ENCODE measurements at places on chromosomes 5 and 9.

DNA sequence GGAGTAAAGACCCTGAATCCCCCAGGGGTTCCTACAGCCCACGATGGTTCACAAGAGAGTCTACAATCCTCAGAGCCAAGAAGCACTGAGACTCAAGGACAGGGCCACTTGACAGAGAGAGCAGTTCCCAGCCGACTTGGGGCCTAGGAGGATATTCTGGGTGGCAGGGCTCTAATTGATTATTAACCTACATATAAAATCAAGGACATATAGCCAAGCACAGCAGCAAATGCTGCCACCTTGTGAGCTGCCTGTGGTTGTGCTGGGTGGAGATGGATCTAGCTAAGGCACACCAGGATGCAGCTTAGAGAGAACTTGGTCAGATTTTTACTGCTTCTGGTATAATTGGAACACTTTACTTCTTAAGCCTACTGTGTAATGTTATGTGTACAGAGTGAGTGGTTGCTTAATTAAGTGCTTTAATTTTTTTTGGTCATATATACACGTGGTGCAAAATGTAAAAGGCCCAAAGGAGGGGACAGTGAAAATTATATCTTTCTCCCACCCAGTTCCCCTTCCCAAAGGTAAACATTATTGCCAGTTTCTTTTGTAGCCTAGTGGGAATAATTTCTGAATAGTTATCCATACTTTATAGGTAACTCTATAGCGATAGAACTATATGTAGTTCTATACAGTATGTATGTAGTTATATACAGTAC, 78.8 kb downstream of the F2RL2 start:
- no peak for DNase-seq

GRCh38 chr9:131943351-131943841, 136.3 kb downstream of the MED27 start:
- no peak for DNase-seq

GRCh38 chr5:65061974-65062353, 293.2 kb downstream of the CWC27 start:
- DNase-seq, result no peak

DNA sequence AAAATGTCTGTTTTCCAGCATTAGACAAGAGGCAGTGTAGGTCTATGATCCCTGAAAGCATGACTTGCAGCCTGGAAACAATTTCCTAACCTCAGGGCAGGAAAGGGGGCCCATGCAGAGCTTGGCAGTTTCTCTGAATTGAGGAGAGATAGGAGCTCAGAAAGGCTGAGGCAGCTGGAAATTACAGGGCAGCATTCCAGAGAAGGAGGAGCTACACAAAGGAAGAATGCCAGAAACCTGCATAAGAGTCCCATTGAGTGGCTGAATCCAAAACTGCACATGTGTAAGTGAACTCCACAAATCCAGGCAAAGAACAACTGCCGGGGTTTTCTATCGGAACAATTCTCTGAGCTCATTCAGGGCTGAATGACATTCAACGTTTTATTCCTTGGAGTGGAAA, 346.8 kb downstream of the PIK3R1 start:
- no peak for DNase-seq

DNA sequence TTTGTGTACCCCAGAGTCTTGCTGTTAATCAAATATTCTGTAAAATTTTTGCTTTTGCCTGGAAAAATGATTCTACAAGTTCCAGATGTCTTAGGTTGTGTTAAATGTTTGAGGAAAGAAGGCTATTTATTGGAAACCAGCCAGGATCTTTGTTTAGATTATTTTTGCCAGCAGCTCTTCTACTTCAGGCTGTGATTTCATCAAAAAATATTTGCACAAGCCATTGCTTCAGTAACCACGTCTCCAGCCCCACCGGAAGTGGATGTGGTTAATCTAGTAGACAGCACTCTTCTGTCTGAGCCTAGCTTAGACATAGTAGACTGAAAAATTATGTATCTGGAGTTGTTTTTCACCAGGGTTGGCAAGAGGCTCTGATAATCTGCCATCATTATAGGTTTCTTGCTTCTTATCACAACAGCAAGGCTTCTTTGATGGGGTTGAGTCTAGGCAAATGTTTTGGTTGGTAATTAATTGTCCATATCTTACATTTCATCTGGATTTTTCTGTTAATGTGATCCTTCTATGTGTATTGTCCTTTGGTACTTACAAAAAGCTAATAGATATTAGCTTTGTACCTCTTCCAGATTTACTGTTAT, 17.1 kb downstream of the KCTD16 start:
- DNase-seq, result peak; percentile 78

DNA sequence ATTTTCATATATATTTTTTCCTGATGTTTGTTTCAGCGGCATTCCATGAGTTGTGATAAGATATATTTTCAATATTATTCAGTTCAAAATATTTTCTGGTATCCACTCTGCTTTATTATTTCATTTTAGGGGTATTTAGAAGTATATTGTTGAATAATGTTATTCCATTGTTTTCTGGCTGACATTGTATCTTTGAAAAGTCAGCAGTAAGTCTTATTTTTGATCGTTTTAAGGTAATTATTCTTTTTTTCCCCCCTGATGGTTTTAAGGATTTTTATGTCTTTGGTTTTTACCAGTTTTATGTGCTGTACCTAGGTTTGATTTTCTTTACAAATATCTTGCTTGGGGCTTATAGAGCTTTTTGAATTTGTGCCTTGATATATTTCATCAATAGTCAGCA, 6.6 kb upstream of the GLRA1 start:
- no peak for DNase-seq

GRCh38 chr5:111932199-111932598, 175.2 kb upstream of the NREP start:
- DNase-seq, result no peak

GRCh38 chr9:127525401-127526188, 74.3 kb downstream of the LRSAM1 start:
- DNase-seq, result no peak

DNA sequence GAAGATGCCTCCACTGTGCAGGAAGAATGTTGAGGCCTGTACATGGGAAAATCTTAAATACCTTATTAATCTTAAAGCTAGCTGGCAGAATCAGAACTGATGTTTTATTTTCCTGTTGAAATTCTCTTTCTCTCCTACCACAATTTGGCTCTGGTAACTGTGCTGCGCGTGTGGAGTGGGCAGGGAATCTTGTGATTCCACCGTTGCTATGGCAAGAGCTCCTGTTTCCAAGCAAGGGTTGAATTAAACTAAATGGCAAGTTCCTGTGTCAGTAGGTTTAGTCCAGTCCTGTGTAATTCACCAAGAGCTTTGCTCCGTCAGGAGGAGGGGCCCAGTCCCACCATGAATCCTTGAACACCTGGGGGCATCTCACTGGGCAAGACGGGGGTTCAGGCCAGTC, 36.4 kb downstream of the NXNL2 start:
- no peak for DNase-seq

- no peak for DNase-seq
These were observed 128.6 kb downstream of the ISOC1 start for GRCh38 chr5:129223178-129223577.

DNA sequence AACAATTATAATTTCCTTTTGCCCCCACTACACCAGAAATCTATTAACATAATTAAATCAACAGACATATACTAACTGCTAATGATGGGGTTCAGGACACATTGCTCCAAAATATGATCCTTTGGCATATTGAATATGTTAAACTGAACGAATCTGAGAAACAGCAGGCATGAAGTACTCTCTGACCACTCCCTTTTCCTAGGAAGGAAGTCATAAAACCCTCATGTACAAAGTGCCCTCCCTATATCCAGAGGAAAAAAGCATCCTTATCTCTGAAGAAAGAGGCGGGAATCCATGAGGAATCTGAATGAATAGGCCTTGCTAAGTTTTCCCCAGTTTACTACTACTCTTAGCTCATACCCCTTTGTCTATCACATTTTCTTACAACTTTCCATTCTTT, 67.9 kb downstream of the ADAMTS6 start:
- DNase-seq, result no peak

GRCh38 chr5:134226441-134227192, 744 bp upstream of the PPP2CA start:
- no peak for DNase-seq

- DNase-seq, result no peak
These were observed 8.4 kb upstream of the RUSC2 start for GRCh38 chr9:35481347-35481975.

GRCh38 chr5:55159763-55160492, at the start of gene GPX8:
Gene GPX8 (plus strand): TSS chr5:55160171. CDS start chr5:55160193, 22 bp downstream.
- no peak for DNase-seq

DNA sequence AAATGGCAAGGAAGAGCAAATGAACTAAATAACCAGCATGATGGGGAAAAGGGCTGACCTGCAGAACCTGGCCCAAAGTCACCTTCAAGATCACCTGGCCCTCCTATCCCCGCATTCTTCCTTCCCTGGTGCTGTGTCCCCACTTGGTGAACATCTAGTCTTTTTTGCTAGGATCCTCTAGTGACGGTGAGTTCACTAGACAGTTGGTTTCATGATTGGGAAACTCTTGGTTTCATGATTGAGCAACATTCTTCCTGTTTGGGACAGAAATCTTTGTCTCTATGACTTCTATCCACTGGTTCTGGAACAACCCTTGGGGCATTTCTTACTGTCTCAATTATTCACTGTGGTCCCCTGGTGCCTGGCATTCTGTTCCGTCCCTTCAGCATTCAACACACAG, 50.2 kb upstream of the DAB2IP start:
- DNase-seq, result no peak

DNA sequence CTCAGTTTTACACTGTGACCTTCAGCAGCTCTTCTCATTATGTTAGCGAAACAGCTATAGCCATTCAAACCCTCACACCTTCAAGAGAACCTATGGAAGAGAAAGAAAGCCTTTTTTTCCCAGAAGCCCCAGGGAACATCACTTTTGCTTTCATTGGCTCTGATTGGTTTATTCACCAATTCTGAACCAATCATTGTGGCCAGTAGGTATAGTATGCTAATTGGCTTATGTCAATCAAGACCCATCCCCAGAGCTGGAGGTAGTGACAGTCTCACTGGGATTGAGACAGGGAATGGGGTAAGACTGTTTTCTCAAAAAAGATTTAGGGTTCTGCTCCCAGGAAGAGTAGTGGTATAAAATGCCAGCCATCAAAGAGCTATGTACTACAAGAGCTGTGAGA, 74.1 kb upstream of the FSD1L start:
- no peak for DNase-seq

DNA sequence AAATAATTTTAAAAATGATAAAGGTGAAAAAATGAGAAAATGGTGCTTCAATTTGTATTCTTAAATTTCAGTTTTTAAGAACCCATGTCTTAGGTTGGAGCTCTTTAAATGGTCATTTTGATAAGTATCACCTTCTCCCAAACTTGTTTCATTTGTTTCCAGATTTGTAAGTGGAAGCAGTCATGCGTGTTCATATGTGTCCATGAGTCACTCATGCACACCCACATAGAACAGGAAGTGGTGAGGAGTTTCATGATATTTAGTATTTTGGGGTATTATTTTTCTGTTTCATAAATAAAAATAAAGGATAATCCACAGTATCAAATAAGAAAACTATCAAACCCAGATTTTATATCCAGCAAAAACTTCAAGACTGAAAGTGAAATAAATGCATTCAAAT, 570.4 kb upstream of the ST8SIA4 start:
- DNase-seq, result no peak

DNA sequence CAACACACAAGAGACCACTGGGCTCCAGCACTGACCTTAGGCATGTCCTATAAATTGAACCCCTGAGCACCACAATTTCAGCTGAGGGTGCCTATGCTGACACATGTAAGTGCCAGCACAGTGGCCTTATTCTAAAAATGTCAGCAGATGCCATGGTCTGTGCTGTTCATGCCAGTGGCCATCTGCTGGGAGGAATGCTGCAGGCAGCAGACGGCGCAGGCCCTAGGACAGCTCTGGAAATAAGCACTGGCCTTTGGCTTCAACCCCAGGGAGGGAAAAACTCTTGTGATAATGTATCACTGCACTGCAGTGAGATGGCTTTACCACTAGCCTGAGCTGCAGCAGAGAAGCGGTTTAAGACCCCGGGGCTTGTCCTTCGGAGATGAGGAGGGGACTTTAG, 98.5 kb downstream of the SYK start:
- no peak for DNase-seq

DNA sequence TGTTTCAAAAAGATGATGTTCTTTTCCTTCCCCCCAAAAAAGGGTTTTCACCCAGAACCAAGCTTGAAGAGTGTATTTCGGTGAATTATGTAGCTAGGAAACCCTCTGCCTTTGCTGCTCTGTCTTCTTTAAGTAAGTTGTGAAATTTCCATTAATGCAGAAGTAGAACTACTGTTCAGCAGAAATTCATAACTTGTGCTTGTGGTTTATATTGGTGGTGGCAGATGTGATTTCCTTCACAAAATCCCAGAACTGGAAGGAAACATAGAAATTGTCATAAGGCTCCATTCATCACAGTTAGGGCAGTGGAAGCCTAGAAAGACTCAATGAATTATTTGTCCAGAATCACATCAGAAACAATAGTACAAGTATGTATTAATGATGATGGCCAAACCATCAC, 42.1 kb upstream of the DAB2 start:
- no peak for DNase-seq
